ENCODE measurements at places on chromosomes 6 and 20.
A peak's percentile ranks its signal among the peaks of the same experiment; 100 is the strongest.

DNA sequence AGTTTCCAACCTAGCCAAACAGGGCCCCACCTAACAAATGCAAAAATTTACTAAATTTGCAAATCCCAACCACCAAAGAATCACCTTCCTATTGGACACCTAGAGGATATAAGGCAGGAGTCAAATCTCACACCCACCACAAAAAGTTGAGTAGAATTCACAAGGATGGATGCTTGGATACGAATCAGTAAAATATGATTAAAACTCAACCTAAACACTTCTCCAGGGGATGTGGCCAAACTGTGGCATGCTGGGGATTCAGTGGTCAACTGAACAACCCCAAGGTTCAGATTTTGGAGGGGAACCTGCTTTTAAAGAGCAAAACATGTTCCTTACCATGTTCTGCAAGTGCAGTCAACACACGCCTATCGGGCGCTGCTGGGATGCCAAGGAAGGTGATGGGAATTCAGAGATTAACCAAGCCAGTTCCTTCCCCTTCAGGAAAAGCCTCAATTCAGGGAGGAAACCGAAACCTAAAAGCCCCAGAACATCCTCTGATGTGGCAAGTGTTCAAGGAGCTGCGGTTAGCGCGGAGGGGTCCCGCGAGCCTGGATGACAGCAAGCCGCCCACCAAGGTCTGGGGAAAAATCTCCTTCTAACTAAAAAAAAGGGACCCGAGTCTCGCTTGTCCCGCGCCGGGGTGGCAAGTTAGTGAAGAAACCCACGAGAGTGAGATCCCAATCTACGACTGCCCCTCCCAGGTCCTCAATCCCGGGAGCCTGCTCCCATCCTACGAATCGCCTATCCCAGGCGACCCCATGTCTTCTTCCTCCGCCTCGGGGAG is 902 bp downstream of the SAMHD1 start:
- DNase-seq = peak; percentile 35

DNA sequence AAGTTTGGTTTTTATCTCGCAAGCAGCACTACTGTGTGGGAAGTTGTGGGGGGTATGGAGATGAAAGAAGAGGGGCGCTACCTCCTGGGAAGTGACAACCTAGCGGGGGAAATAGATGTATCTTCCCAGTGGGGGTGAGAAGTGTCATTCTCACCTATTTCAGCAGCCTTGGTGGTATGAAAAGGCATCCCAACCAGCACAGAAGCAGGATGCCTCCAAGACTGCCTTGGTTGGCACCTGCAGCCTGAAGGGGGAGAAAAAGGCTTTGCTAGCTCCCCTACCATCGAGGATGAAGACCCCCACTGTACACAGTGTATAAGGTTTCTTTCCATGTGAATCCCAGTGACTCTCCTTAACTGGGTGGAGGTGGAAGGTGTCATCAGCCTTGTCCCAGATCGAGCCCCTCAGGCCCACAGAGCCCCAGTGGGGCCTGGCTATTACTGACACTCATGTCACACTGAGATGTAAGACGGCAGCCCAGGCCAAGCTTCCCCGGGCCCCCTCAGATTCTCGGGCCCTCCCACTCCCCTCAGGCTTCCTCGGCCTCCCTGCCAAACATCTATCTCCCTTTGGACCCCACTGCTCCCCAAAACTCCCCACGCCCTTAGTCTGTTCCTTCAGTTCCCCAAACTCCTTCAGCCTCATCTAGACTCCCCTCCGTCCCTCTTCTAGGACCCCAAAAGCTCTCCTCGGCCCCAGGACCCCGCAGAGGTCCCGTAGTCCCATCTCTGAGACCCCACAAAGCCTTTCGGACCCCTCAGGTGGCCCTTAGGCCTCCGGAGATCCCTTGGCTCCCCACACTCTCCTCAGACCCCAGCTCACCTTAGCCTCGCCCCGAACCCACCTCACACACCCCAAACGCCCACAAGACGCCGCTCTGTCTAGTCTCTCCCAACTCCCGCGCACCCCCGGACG is 688 bp downstream of the COMMD7 start:
- no peak for DNase-seq

- DNase-seq = no peak
Measured at GRCh38 chr6:135163440-135163738, 17.7 kb upstream of the MYB start.

GRCh38 chr6:107491138-107491609 is 1.3 kb downstream of the SOBP start:
- DNase-seq = peak; percentile 46

GRCh38 chr6:44399991-44400390 is 12.5 kb downstream of the CDC5L start:
- DNase-seq = no peak

DNA sequence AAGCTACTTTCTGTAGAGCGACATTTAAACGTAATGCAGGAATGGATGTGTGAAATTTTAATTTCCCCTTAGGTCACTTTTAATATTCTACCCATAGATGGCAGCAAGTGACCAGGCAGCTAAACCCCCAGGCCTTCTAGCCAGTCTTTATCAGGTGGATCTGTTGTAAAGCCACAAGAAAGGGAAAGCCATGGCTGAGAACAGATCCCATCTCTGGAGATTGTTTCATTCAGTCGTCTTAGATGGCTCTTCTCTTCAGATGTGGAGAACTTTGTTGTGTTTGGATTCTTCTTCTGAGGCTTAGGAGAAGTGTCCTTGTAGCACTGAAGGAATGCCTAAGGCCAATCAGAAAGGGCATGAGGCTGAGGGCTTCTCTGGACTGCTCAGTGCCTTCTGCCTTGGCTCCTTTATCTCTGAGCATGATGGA is 15.8 kb upstream of the RNF182 start:
- DNase-seq = peak; percentile 79

DNA sequence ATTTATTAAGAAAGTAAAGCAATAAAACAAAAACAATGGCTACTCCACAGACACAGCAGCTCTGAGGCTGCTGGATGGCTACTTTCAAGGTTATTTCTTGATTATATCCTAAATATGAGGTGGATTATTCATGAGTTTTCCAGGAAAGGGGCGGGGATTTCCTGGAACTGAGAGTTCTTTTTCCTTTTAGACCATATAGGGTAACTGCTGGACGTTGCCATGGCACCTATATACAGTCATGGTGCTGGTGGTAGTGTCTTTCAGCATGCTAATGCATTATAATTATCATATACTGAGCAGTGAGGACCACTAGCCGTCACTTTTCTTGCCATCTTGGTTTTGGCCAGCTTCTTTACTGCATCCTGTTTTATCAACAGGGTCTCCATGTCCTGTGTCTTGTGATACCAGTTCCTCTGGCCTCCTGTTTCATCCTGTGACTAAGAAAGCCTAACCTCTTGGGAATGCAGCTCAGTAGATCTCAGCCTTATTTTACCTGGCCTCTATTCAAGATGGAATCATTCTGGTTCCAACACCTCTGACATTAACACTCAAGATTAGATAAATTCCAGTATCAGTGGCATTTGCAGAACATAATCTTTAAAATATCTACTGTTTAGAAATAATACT is 32.3 kb upstream of the TRDN start:
- no peak for DNase-seq

DNA sequence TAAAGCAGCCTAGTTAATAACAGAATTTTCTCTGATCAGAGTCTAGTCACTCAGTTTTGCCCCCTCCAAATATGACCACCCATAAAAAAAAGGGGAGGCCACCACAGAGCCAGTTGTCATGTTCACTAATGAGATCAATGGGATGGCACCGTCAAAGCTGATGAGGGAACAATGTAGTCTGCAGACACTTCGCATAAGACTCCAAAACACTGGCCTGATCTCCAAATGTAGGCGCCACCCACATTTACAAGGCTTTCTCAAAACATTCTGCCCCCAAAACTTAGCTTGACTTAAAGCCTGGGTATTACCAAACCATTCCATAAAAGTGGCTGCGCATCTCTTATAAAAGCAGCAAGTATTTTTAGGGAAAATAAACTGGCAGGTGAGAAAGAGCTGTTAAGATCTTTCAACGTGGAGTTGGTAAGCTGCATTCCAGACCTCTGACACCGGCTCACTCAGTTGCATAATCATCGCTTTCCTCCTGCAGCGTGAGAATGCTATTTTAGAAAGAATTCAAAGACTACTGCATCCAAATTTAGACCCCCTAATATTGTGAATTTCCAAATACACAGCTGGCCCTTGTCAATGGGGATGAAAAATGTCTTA is 59.3 kb downstream of the TBC1D7 start:
- DNase-seq = no peak

GRCh38 chr6:148854992-148855391 is 108.2 kb downstream of the UST start:
- DNase-seq = no peak

- no peak for DNase-seq
Measured at GRCh38 chr20:37314617-37315016, 25.2 kb downstream of the MANBAL start.

DNA sequence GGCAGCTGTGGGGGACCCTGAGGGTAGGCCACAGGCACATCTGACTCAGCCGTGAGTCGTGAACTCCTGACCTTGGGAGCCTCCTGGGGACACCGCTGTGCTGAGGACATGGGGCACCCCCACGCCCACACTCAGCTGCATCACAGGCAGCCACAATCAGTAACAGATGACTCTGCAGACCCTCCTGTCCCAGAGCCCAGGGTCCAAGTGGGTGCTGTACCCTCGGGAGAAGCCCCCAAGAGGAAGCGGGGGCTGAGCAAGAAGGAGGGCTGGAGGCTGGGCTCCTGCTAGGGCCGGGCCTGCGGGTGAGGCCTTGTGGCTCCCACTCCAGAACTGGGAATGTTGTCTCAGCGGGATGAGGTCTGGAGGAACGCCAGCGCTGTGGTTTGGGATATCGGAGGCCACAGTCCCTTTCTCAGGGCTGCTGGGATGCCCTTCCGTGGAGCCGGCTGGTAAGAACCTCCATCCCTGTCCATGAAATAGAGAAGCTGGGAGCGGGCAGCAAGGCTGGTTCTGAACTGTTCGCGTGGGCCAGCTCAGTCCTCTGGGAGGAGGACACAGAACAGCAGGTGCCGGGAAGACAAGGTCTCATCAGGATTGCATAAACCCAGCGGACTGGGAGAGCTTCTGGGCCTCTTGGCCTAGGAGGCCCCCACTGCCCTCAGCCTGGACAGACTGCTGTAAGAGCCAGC is 3.1 kb upstream of the LAMA5 start:
- DNase-seq = no peak

- DNase-seq = no peak
Measured at GRCh38 chr6:144519426-144519825, 234.3 kb downstream of the UTRN start.

- no peak for DNase-seq
Measured at GRCh38 chr20:64176971-64177370, 12.7 kb downstream of the MYT1 start.

- DNase-seq = no peak
Measured at GRCh38 chr20:11569163-11569562, 348.5 kb upstream of the BTBD3 start.

- no peak for DNase-seq
Measured at GRCh38 chr20:38609815-38610214, 8.2 kb downstream of the ARHGAP40 start.

DNA sequence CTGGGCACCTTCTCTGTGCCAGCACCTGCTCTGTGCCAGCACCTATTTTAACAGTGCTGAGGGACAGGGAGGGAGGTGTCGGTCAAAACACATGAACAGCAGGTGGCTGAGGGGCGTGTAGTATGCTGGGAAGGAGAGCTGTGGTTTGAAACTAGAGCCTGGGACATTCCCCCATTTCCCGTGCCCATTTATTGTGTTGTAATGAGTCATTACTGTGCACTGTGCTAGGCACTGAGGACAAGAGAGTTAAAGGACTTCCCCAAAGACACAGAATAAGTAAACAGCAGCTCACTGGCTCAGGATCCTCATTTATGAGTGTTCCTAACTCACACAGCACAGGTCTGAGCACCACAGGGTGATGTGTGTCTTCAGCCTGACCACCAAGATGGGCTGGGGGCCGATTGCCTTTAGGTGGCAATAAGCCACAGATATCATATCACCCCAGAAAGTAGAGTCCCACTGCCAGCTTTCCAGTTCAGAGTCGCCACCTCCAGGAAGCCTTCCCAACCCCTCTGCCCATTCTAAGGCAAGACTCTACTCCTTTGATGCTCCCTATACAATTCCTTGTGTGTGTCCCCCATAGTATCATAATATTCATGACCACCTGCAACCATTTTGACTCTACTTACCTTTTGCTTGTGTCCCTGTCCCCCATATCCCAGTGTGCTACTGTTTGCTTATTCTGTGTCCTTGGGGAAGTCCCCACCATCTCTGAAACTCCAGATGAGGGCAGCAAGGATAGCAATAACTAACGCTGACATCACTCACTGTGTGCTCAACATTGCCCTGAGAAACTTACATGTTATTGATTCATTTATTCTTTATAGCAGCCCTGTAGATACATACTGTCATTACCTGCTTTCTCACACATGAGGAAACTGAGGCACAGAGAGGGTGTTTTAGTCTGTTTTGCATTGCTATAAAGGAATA is 87.3 kb downstream of the TOX2 start:
- DNase-seq = no peak

DNA sequence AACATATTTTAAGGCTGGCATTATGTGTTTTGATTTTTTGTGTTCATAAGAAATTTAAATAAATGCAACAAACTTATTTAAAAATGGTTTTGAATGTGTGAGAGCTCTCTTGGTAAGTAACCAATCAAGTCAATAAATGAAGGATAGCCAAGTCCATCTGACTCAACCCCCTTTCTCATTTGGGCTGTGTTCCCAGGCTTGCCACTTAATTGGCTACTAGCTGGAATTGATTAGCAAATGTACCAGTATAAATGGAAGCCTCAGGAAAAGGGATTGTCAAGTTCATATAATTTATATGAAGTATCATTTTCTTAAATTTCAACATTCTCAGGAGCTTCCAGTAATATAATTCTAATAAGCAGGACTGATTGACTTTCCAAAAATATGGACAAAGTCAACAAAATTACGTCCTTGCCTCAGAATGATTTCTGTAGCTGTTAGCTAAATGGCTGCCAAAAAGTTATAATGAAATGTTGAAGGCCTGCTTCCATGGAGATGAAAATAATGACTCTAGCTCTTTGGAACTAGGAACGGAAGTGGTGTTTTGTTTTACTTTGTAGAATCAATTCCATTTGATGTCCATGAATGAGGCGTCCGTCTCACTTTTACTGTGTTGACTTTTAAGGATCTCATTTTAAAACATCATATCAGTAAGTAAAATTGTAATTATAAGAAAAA is 614.9 kb downstream of the CDH26 start:
- DNase-seq = peak; percentile 19

DNA sequence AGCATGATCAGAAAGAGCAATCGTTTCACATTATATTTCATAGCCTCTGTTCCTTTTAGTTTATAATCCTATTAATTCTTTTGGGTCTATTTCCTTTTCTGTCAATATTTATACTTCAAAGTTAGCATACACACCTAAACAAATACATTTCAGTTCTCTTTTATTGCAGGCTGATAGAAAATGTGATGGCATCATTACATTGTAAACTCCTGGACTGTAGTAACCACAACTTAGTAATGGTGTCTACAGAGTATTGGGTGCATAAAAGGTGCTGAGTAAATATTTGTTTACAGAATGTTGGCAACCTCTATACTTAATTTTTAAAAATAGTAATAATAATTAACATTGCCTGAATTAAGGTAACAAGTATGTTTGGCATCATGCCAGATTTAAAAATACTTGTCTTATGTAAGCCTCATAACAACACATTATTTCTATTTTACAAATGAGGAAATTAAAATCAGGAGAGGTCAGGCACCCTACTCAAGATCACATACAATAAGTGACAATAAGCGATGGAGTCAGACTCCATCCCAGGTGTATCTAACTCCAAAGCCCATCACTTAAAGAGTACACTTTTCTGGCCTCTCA is 195.0 kb downstream of the UBE3D start:
- no peak for DNase-seq
